ENCODE measurements at places on chromosomes 5 and 9.

- DNase-seq: no peak
Measured at GRCh38 chr5:168404365-168404764, 81.9 kb upstream of the RARS1 start.

DNA sequence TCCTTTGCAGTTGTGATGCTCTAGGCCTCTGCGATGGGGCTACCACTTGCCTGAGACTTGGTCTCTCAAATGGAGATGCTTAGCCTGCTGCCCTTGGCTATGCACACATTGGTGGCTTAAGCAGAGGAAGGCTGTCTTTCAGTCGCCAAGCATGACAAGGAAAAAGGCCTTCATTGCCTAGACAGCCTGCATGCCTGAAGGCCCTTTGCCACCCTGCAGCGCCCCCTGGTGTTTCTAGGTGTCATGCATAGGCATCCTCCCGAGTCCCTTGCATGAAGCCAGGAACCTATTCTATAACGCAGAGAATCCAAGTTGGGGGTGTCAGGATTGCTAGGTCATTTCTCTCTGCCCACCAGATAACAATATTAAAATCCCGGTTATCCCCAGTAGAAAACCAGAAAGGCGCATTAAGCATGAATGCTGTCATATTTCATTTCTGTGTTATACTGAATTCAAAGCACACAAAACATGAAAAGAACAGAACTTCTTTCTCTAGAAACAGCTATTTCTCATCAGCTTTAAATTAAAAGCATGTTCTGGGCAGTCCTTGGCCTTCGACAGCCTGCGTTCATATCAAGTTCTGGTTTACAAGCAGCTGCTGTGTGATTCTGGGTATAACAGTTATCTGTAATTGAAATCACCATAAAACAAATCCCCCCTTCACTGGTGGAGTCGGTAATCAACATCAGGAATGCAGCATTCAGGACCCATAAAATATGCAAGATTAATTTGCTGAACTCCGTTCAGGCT, 59.7 kb upstream of the TRPC7 start:
- DNase-seq: peak; percentile 17

GRCh38 chr9:114004221-114004716, 73.8 kb downstream of the AMBP start:
- no peak for DNase-seq

GRCh38 chr5:17081142-17081541, 136.3 kb upstream of the BASP1 start:
- no peak for DNase-seq

DNA sequence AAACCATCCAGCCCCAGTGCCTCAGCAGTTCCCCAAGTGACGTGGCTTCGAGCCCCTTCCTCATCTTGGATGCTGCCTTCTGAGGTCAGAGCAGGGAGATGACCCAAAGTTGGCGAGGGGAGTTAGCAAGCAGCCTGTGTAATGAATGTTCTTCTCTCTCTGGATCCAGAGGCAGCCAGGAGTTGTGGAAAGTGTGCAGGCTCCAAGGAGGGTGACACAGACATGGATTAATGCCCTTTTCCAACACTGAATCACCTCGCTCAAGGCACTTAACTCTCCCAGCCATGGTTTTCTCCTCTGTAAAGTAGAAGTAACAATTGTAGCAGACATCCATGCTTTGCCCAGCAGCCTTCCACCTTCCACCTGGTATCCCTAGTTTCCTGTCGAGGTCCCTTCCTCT, 64.6 kb upstream of the HAND1 start:
- no peak for DNase-seq

DNA sequence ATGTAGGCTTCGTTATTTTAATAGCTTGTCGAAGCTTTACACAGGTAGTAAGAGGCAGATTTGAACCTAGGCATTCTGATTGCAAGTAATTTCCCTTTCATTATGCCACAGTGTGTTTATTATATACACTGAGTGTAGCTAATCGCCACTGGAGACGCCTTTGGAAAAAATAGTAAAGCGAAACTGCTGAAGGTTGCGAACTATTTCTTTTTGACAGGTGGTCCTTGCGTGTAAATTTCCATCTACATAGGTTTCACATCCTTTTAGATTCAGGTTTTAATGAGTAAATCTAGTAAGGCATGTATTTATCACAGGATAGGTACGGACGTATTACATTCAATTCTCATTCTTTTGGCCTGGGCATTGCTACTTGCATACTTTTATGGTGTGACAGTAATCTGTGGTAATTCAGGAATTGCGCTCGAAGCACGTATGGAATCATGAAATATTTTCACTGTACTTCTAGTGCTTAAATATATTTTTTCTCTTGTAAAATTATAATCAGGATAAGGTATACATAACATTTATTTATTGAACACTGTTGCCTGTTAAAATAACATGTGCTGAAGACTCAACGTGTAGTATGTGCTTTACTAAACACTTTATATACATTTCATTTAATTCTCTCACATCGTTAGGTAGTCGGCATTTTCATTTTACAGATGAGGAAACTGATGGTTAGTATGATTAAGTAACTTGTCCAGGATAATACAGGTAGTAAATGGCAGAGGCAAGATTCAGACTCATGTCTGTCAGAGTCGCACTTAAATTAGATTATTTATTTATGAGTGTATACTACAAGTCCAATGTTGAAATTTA, 1.8 kb downstream of the MARCHF6 start:
- DNase-seq: peak; percentile 32

GRCh38 chr9:138099803-138100598, 222.4 kb downstream of the CACNA1B start:
- no peak for DNase-seq

DNA sequence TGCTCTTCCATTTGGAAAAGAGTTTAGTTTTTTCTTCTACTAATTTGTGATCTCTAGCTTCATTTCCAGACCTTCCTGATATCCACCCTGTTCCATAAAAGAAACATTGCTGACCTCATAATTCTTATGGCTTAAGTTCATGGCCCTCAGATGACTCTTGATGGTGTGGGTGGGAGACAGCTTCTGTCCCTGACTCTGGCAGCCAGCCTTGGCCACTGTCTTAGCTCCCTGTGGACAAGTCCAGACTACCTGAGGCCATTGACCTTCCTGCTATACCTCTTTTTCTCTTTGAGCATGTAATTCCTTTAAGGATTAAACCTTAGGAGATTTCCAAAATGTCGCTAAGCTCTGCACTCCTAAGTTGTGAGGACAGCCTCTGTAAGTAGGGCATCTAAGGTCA, 101.1 kb upstream of the DAP start:
- DNase-seq: no peak

DNA sequence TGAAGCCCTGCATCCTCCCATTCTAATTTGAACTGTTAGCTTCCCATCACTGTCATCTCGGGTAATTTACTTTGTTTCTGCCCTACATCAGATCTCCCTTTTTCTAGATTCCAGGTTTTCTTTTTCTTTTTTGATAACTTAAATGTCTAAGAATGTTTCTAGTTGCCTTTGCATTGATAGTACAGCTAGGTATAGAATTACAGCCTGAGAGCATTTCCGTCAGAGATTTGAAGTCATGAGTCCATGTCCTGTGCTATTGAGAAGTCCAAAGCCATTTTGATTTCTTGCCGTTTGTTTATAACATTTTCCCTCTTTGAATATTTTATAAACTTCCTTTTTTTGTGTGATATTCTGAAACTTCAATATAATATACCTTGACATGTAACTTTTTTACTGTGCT, 5.3 kb downstream of the TENT2 start:
- DNase-seq: no peak

DNA sequence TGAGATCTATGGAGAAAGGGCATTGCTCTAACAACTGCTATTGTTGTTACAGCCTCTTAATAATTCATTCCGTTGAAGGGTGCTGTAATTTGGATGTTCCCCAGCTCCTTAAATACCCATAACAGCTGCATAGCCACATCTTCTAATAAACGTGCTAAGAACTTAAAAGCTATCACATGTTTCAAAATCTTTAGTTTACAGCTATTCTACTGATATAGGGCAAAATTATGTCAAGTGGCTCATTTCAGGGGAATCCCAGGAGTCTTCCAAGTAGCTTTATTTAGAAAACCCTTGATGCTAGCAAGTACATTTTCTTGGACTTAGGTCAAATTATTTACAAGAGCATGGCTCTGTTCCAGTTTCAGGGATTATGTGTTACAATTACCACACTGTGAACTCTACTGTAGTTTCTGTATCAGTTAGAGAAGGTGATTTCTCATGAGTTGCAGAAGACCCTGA, 990.4 kb upstream of the ACO1 start:
- no peak for DNase-seq

DNA sequence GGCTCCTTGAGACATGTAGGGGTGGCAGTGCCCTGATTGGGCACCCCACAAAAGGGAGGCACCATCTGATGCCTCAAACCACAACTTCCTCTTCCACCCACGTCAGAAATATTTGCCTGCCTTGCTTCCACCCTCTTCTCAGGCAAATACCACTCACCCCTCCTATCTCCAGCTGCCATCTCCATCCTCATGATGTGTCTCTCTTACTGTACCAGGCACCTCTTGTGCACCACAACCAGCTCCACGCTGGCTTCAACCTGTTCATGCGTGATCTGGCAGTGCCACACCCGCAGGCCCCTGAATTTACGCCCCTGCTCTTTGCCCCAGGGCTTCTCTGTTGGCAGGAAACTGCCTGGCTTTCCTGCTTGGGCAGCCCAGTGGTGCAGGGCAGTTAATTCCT, 87.8 kb upstream of the HSPA9 start:
- peak; percentile 14 for DNase-seq

DNA sequence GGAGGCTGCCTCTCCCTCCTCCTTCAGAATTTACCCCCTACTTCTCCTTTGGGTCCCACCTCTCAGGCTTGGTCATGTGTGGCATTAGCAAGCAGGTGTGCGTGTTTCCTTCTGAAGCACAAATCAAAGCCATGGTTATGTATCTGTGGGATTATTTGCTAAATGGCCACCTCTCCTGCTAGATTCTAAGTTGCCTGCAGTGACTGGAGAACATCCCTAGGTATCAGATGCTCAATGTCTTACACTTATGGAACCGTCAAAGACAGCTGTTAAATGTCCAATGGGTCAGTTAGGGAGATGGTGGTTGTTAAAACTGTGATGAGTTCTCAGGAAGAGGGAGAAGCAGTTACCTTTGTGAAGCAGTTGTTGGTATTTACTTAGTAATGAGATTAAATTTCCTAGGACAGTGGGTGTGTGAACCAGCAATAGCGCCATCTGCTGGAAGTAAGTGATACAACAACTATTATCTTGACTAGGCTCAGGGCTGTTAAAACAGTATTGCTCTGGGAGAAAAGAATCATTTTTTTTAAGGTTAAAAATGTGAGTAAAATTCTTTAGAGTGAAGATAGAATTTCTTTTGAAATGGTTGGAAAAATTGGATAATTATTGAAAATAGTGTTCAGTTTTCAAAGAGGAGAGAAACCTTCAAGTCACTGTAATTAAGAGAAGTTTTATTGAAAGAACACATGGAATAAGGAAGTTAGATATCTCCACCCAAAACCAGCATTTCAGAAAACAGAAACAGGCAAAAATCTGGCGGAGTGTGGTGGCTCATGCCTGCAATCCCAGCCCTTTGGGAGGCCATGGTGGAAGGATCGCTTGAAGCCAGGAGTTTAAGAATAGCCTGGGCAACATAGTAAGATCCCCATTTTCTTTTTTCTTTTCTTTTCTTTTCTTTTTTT, 71.3 kb downstream of the TMC1 start:
- peak; percentile 62 for DNase-seq

DNA sequence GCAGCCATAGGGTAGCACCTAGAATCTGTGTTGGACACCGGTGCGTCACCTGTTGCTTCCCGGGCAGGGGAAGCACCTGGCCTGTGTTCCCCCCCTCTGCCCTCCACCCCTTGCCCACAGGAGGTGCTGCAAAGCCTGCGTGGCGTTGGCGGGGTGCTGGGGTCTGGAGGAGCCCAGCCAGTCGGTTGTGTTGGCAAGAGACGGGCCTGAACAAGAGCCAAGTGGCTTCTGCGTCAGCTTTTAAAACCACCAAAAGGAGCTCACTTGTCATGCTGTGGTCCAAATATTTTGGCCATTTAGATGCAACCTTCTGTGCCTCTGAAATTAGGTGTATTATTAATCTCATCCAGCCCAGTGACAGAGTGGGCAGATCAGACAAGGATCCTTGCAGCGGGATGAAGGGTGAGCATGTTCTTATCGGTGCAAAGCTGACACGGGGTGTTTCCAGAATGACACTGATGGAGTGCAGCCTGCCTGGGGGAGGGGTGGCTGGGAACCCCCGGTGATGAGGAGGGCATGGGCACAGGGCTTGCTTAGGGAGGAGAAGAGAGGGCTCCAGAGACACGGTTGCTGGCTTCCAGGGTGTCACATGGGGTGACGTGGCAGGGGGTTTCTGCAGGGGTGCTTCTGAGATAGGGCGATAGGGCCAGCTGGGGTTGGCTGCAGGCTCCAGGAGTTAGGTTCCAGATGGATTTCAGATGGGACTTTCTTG, 9.7 kb upstream of the RXRA start:
- no peak for DNase-seq

DNA sequence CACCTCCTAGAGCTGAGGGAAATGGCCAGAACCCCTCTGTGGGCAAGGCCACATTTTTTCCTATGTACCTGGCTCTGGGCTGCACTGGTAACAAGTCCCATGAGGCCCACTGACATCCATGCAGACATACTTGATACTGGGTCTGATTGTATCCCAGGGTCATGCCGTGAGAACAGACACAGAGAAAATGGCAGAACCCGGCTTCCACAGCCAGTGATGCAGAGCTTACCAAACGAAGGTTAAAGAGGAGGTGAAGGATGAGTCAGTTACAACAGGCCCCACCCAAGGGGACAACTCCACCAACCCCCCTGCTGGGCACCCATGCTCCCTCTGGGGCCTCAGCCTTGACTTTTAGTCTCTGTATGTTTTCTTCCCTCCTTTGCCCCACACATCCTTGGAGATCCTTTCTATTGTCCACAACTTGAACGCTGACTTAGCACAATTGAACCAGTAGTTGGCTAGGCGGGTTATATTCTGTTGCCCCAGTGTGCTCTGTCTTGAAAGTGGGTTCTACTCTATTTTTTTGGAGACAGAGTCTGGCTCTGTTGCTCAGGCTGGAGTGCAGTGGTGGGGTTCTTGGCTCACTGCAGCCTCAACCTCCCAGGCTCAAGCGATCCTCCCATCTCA, 93.5 kb downstream of the DAP start:
- DNase-seq: no peak

GRCh38 chr5:155844542-155844941, 482.4 kb upstream of the SGCD start:
- DNase-seq: no peak

DNA sequence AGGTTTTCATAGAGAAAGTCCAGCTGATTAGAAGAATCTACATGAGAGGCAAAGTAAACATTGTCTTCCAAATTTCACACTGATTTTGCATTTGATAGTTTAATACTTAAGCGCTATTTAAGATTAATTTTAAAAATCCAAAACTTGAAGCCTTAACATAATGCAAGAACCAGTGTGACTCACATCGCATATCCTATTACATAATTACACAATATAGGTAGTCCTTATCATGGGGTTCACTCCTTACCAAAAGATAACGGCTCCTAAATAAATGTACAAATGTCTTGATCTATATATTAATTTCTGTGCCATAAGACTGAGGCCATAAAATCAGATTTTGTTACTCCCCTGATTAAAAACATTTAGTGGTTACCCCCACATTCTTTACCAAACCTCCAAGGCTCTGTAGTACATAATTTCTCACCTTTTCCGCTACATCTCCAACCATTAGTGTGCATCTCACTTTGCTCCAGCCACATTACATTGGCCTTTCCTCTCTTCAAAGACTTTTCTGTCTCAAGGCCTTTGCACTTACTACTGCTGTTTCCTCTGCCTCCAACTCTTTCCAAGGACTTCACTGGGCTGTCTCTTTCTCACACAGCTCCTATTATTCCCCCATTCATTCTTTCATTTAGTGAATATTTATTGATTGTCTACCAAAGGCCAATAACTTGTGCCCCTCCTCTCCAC, 1.0 kb downstream of the RIOK2 start:
- no peak for DNase-seq

GRCh38 chr9:16044579-16044881, 491.7 kb downstream of the CCDC171 start:
- DNase-seq: no peak

- no peak for DNase-seq
Measured at GRCh38 chr9:89706731-89707191, 101.9 kb downstream of the GADD45G start.
